IMR-90 (cell line): ENCODE measurements at places on chromosomes 13 and 19. TPM values are rescaled to one million over a fixed set of nuclear protein-coding genes. Genes with fewer than 3 reads are reported as not detected.
A peak's percentile ranks its signal among the peaks of the same experiment; 100 is the strongest.

GRCh38 chr13:113861433-113862030 is 2.3 kb downstream of the GAS6 start:
- no peak for DNase-seq

DNA sequence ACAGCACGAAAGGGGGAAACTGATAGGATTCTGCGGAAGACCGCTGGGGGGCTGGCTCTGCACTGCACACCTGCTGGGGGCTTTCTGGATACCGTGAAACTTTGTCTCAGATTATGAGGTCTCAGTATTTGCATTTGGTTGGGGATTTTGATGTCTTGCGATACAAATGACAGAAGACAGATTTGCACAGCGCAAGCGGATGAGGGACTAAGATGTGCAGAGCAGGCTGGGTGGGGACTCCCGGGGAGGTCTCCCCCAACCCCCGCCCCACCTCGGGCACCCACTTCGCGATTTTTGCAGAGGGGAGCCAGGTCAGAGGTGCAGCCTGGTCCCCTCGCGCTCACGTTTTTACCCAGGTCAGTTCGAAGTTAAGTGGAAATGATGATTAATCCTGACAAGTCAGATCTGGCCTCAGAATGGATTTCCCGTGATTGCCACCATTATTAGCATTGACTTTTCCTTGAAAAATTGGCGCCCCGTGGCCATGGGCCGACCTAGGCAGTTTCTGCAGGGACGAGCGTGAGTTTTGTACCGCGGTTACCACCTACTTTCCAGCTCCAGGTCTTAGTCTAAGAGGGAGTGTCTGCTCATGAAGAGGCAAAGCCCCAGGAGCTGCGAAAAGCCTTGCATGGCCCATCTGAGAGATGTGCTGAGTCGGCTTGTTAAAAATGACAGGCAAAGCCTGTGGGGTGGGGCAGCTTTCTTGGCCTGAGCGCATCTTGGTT is 1.3 kb upstream of the GJB2 start:
- DNase-seq: no peak

DNA sequence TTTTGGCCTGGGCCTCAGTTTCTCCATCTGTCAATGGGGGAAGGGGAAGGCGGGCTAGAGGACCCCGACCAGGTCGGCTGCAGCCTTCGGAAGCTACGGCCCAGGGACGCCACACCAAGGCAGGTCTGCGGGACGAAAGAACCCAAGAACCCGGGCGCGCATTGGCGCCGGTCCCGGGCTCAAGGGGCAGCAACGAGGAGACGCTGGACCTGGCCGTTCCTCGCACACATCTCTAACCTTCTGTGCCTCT is 739 bp upstream of the ILF3 start:
- DNase-seq: no peak

GRCh38 chr19:1051791-1052190 is 11.9 kb downstream of the ABCA7 start:
- no peak for DNase-seq

DNA sequence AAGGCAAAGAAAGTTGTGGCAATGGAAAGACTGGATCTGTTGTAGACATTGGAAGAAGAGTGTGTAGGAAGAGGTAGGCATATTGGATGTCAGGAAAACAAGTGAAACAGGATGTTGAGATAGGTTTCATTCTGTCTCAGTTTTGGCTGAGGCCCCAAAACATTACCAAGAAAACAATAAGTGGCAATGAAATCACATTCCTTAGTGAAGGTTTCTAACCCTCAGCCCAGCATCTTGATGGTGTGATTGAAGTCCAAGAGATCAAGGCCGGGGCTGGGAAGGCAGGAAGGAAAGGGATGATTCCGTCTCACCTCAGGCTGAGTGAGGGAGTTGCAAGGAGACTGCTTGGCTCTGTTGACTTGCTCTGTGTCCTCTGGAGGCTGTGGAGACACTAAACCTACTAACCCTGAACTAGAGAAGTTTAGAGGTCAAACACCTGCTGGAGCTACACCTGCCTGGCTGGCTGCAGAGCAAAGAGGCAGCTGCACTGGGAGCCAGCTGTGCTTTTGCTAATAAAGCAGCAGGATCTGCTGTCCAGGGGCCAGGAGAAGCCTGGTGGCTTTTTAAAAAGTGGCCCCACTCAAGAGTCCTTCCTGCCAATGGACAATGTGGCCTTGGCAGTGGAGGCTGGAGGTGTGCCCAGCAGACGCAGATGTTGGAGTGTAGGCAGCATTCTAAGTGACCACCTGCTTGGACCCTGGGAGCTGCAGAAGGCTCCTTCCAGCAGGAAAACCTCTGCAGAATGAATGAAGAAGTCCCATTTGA is 53.6 kb downstream of the DGKH start:
- no peak for DNase-seq

GRCh38 chr13:78100486-78100885 is 181.9 kb upstream of the EDNRB start:
- no peak for DNase-seq

- no peak for DNase-seq
Measured at GRCh38 chr19:51098365-51099046, 9.7 kb downstream of the CTU1 start.

DNA sequence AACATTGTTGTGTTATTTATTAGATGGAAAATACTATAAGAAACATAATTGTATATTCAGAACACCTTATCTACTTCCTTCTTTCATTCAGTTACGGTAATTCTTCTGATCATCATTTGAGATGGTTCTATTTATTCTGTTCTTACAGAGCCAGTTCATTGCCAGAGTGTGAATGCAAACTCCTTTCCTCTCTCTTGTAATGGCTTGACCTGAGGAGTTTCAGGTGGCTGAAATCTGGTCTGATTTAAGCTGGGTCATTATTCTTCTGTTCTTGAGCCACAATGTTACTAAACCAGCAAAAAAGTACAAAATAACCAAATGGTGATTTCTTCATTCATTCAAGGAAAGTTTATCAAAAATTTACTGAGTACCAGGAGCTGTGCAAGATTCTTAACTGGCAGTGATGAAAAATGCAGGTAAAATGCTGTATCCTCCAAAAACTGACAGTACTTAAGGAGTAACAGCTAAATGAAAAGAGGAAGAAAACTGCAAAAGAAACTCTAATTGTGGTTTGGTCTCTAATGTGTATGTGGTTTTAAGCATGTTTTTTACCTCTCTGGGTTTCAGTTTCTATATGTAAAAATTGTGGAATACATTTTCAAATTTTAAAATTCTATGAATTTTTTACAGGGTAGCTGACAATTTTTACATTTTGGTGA is 182.4 kb upstream of the UFM1 start:
- DNase-seq: no peak

GRCh38 chr19:51094696-51095279 is 12.1 kb upstream of the KLK14 start:
- DNase-seq: no peak

DNA sequence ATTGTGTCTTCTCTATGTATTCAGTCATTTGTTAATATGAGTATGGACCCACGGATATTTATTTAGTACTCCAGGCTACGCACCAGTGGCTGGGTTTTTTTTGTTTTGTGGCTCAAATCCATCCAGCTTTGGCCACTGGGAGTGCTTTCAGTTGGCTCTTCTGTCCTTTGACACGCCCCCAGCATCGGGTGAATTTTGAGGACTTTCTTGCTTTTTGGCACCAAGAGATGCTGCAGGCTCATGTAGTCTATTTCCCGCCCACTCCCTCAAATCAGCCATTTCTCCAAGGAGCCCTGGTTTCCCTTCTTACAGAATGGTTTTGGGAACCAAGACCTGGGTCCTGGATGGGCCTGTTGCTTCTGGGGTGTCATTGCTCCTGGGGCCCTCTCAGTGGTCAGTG is 55.8 kb downstream of the SMARCA4 start:
- DNase-seq: no peak

GRCh38 chr13:77876176-77876575 is 42.5 kb downstream of the EDNRB start:
- peak; percentile 90 for DNase-seq

- DNase-seq: peak; percentile 54
Measured at GRCh38 chr13:80979035-80979641, 638.2 kb upstream of the SPRY2 start.

DNA sequence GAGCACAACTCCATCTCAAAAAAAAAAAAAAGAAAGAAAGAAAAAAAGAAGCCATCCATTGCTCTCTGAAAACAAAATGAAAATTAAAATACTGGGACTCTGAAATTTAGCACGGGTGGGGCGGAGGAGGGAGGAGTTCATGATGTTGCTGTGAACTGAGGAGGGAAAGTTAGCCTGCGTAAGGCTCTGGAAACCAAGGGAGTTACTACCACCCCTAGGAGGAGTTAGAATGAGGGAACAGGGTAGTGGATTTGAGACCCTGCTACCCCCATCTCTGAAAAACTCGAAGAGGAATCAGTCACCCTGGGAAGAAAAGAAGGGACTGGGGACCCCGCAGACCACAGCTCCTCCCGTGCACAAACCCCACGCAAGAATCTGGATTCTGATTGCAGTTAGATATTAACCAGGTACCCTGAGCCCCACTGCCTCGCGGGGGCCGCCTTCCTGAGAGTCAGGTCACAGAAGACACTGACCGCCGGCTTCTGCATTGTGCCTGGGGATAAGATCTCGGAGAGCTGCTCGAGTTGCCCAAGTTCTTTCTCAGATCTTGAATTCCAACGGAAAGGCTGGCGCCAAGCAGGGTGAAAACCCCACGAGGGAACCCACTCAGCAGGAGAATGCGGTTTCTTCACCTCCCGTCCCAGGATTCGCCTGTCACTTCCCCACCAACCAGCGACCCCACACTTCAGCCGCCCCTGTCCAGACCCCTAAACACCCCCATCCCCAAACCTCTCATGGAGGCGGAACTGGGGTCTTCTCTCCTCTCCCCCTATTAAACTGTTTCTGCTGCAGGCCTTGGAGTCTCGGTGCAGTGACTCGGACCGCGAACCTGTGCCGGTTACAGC is 870 bp downstream of the ZNF442 start:
- peak; percentile 22 for DNase-seq

BICRA gene
- polyA plus RNA-seq: 3.5 and 3.9 TPM in 2 replicates

CRLF1 gene
- 3.0 and 3.1 TPM in 2 replicates for polyA plus RNA-seq

ATP4B gene
- not detected in 2 replicates for polyA plus RNA-seq

ZNF256 gene
- polyA plus RNA-seq: 2.3 and 3.0 TPM in 2 replicates

KLK15 gene
- not detected in 2 replicates for polyA plus RNA-seq

PSG2 gene
- 0.29 and 0.31 TPM in 2 replicates for polyA plus RNA-seq

ZNF837 gene
- polyA plus RNA-seq: 1.2 and 1.9 TPM in 2 replicates

MTMR6 gene
- polyA plus RNA-seq: 7.4 and 9.4 TPM in 2 replicates

PSG6 gene
- polyA plus RNA-seq: 0.07 TPM in 1 of 2 replicates, not detected in the other
